ENCODE measurements at places on chromosomes 7 and 10.

GRCh38 chr7:54960517-54960916 is 58.3 kb upstream of the EGFR start:
- DNase-seq = no peak
- H3K27ac ChIP-seq = no peak overlapping the region
- no peaks in the 10 kb centered on the region for H3K4me1 ChIP-seq

DNA sequence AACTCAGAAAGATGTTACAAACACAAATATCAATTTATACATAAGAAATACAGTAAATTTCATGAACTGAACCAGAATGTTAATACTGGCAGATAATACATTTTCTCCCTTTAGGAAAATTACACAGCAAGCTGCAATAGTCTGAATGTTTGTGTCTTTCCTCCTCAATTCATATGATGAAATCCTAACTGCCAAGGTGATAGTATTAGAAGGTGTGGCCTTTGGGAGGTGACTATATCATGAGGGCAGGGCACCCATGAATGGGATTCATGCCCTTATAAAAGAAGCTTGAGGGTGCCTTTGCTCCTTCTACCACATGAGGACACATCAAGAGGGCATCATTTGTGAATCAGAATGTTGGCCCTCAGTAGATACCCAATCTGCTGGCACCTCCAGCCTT is 64.3 kb upstream of the GPR22 start:
- H3K27ac ChIP-seq = no peak overlapping the region
- no peak for DNase-seq
- no peak overlapping the region for H3K4me3 ChIP-seq
- peaks cover 4% of the 10 kb centered on the region for H3K4me1 ChIP-seq
- peaks cover under 1% of the 10 kb centered on the region for H3K36me3 ChIP-seq

- no peak for DNase-seq
- no peaks in the 10 kb centered on the region for H3K27me3 ChIP-seq
- H3K4me1 ChIP-seq = no peaks in the 10 kb centered on the region
- H3K36me3 ChIP-seq = no peaks in the 10 kb centered on the region
- no peak overlapping the region for H3K4me3 ChIP-seq
Measured at GRCh38 chr10:107971411-107971810, 806.9 kb upstream of the SORCS1 start.

- no peak overlapping the region for H3K4me3 ChIP-seq
- H3K36me3 ChIP-seq = peaks cover 3% of the 10 kb centered on the region
- H3K4me1 ChIP-seq = no peaks in the 10 kb centered on the region
- H3K27ac ChIP-seq = no peak overlapping the region
- DNase-seq = no peak
Measured at GRCh38 chr7:99267481-99267840, 5.2 kb upstream of the MYH16 start.

- H3K27me3 ChIP-seq = no peaks in the 10 kb centered on the region
- no peak overlapping the region for H3K4me3 ChIP-seq
- peaks cover 4% of the 10 kb centered on the region for H3K4me1 ChIP-seq
- H3K36me3 ChIP-seq = peaks cover 3% of the 10 kb centered on the region
- DNase-seq = no peak
Measured at GRCh38 chr10:114694062-114694461, 36.0 kb upstream of the ABLIM1 start.

GRCh38 chr10:126302476-126302756 is 85.9 kb downstream of the ADAM12 start:
- peaks cover 8% of the 10 kb centered on the region for H3K4me1 ChIP-seq
- no peaks in the 10 kb centered on the region for H3K36me3 ChIP-seq
- no peaks in the 10 kb centered on the region for H3K27me3 ChIP-seq
- H3K4me3 ChIP-seq = no peak overlapping the region
- H3K27ac ChIP-seq = no peak overlapping the region
- DNase-seq = no peak

- DNase-seq = no peak
- H3K4me3 ChIP-seq = no peak overlapping the region
- no peaks in the 10 kb centered on the region for H3K36me3 ChIP-seq
- H3K4me1 ChIP-seq = peaks cover 21% of the 10 kb centered on the region
- H3K27ac ChIP-seq = no peak overlapping the region
- no peaks in the 10 kb centered on the region for H3K27me3 ChIP-seq
Measured at GRCh38 chr7:94062372-94062771, 58.2 kb upstream of the BET1 start.

DNA sequence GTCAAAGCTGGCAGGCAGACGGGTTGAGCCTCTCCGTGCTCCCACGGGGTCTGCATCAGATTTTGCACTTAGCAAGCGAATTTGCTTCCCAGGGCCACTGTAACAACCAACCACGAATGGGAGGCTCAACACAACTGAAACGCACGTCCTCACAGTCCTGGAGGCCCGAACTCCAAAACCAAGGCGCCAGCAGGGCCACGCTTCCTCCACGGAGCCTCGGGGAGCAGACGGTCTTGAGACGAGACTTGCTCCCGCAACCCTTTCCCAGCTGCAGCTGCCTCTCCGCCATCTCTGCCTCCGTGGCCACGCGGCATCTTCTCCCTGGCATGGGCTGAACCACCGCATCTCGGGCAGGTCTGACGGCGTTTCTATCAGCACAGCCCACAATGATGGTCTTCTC is 30.2 kb upstream of the INSIG1 start:
- no peaks in the 10 kb centered on the region for H3K4me1 ChIP-seq
- no peak overlapping the region for H3K27ac ChIP-seq
- no peak overlapping the region for H3K4me3 ChIP-seq
- DNase-seq = no peak
- no peaks in the 10 kb centered on the region for H3K27me3 ChIP-seq

GRCh38 chr7:66170309-66171231 is 34.6 kb upstream of the TPST1 start:
- no peaks in the 10 kb centered on the region for H3K27me3 ChIP-seq
- H3K4me1 ChIP-seq = no peaks in the 10 kb centered on the region
- no peak overlapping the region for H3K4me3 ChIP-seq
- no peaks in the 10 kb centered on the region for H3K36me3 ChIP-seq
- no peak for DNase-seq

DNA sequence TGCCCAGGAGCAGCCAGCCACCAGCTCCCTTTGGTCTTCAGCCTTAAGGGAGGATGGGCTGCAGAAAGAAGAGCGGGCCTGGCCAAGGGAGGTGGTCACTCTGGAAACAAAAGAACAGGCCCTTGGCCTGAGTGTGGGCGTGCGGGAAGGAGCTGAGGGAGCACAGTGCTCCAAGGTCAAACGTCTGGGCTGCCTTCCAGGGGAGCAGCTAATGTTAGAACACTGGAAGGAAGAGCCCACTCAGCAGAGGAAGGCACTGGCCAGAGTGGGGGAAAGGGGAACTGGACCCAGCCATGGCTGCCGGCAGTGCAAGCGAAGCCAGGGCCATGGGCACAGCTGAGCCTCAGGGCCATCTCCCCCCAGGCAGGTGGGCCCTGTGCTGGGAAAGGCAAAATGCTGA is 42.7 kb downstream of the FAM53B start:
- H3K27ac ChIP-seq = no peak overlapping the region
- DNase-seq = no peak
- H3K36me3 ChIP-seq = peaks cover 25% of the 10 kb centered on the region

DNA sequence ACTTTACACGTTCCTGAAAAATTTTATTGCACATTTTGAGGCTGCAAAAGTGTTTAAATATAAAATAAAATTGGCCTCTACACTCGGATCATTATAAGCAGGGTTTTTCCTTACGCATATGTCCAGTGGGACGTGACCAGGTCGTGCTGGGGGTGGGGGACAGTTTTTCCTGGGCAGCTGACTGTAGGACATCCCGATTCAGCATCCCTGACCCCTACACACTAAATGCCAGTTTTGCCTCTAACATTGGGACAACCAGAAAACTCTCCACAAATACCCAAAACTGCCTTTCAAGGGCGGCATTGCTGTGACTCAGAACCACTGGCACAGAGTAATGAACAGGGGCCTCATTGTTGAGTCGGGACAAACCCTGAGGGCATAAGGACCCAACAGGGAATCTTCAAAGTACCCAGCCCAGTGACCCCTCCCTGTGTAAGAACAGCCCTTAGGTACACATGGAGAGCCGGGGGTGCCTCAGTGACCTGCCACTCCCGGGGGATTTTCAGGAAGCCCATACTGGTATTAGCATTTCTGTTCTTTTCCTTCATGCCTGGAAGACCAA is 170.6 kb downstream of the ARHGAP21 start:
- peaks cover 8% of the 10 kb centered on the region for H3K36me3 ChIP-seq
- H3K4me3 ChIP-seq = no peak overlapping the region
- peaks cover 13% of the 10 kb centered on the region for H3K27me3 ChIP-seq
- DNase-seq = no peak
- H3K4me1 ChIP-seq = peaks cover 19% of the 10 kb centered on the region

- H3K4me1 ChIP-seq = no peaks in the 10 kb centered on the region
- no peak overlapping the region for H3K27ac ChIP-seq
Measured at GRCh38 chr7:120171406-120171805, 101.6 kb upstream of the KCND2 start.

- DNase-seq = no peak
- no peak overlapping the region for H3K27ac ChIP-seq
- H3K4me3 ChIP-seq = no peak overlapping the region
Measured at GRCh38 chr7:41007351-41007751, 695.5 kb downstream of the INHBA start.

GRCh38 chr10:98030991-98031431 is 590 bp upstream of the CRTAC1 start:
- DNase-seq = peak; percentile 52
- H3K4me3 ChIP-seq = no peak overlapping the region
- H3K27me3 ChIP-seq = peaks cover 16% of the 10 kb centered on the region
- H3K4me1 ChIP-seq = peaks cover 7% of the 10 kb centered on the region
- no peaks in the 10 kb centered on the region for H3K36me3 ChIP-seq

DNA sequence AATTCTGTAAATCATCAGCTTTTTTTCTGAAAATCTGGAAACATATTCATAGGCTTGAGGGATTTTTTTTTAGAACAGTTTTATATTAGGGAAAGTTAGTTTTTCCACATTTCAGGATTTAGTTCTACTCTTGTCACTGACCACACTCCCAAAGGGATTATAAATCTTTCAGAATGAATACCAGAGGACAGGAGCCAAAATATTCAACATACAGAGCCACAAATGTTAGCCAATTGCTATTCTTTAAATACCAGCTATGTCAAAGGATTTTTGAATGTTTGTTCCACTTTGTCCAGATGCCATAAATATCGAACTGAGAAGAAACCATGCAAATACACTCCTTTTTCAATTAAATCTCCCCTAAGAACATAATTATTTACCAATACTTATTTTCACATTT is 50.7 kb downstream of the ODAD2 start:
- no peak overlapping the region for H3K4me3 ChIP-seq
- no peak for DNase-seq
- H3K4me1 ChIP-seq = no peaks in the 10 kb centered on the region
- H3K36me3 ChIP-seq = no peaks in the 10 kb centered on the region

- no peaks in the 10 kb centered on the region for H3K27me3 ChIP-seq
- DNase-seq = no peak
- H3K4me3 ChIP-seq = no peak overlapping the region
Measured at GRCh38 chr7:1348096-1348822, 111.0 kb downstream of the MICALL2 start.

- H3K4me1 ChIP-seq = peaks cover 5% of the 10 kb centered on the region
- no peak overlapping the region for H3K27ac ChIP-seq
- H3K36me3 ChIP-seq = no peaks in the 10 kb centered on the region
- no peak overlapping the region for H3K4me3 ChIP-seq
- no peaks in the 10 kb centered on the region for H3K27me3 ChIP-seq
Measured at GRCh38 chr7:137169282-137169698, 174.2 kb downstream of the PTN start.

GRCh38 chr7:11779864-11780674 is 51.9 kb downstream of the THSD7A start:
- peaks cover 1% of the 10 kb centered on the region for H3K27me3 ChIP-seq
- H3K27ac ChIP-seq = no peak overlapping the region
- H3K4me1 ChIP-seq = peaks cover 6% of the 10 kb centered on the region
- no peak for DNase-seq
- no peak overlapping the region for H3K4me3 ChIP-seq

DNA sequence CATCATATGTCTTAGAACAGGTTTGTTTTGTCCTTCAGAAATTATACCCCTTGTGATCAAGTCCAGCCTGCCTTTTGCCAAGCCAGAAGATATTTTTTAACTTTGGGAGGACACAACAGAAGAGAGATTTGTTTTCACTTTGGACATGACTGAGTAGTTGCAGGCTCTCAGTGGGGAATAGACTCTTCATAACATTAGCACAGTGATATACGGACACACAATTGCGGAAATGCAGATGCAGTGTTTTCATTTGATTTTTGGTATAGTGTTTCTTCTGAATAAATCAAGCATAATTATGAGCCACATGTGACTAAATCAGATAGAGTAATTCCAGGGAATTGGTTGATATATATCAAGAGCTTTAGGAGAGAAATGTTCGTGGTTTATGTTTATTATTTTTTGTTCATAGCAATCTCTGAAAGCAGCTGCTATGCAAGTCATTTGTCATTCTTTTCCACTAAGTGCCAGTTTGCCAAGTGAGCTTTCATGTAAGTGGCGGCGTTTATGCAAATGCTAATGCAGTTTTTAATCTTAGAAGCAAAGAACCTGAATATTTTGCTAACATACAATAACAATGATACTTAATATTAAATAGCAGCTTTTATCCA is 69.6 kb upstream of the HDAC9 start:
- H3K27ac ChIP-seq = no peak overlapping the region
- H3K27me3 ChIP-seq = no peaks in the 10 kb centered on the region
- DNase-seq = no peak
